Transverse colon (tissue), 4 donors: ENCODE measurements at places on chromosomes 1 and 21. TPM values are rescaled to one million over a fixed set of nuclear protein-coding genes. Genes with fewer than 3 reads are reported as not detected.

The FTCD gene
- total RNA-seq, result not detected

The CYP4A11 gene
- not detected for total RNA-seq

The CRP gene
- total RNA-seq, result not detected

DNA sequence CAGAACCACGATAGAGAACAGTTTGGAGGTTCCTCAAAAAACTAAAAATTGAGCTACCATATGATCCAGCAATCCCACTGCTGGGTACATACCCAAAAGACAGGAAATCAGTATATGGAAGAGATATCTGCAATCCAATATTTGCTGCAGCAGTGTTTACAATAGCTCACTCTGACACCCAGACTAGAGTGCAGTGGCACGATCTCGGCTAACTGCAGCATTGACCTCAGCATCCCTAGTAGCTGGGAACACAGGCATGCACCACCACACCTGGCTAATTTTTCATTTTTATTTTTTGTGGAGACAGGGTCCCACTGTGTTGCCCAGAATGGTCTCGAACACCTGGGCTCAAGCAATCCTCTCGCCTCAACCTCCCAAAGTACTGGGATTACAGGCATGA is 13.1 kb downstream of the TTC13 start:
- no peak overlapping the region for H3K4me3 ChIP-seq
- H3K36me3 ChIP-seq, result no peaks in the 10 kb centered on the region
- H3K27me3 ChIP-seq, result no peaks in the 10 kb centered on the region
- DNase-seq, result no peak

- no peaks in the 10 kb centered on the region for H3K36me3 ChIP-seq
- no peak overlapping the region for H3K27ac ChIP-seq
- peaks cover 36% of the 10 kb centered on the region for H3K4me1 ChIP-seq
- no peak for DNase-seq
- H3K27me3 ChIP-seq, result no peaks in the 10 kb centered on the region
- H3K4me3 ChIP-seq, result no peak overlapping the region
These were observed 16.7 kb downstream of the MACF1 start for GRCh38 chr1:39220891-39221870.

DNA sequence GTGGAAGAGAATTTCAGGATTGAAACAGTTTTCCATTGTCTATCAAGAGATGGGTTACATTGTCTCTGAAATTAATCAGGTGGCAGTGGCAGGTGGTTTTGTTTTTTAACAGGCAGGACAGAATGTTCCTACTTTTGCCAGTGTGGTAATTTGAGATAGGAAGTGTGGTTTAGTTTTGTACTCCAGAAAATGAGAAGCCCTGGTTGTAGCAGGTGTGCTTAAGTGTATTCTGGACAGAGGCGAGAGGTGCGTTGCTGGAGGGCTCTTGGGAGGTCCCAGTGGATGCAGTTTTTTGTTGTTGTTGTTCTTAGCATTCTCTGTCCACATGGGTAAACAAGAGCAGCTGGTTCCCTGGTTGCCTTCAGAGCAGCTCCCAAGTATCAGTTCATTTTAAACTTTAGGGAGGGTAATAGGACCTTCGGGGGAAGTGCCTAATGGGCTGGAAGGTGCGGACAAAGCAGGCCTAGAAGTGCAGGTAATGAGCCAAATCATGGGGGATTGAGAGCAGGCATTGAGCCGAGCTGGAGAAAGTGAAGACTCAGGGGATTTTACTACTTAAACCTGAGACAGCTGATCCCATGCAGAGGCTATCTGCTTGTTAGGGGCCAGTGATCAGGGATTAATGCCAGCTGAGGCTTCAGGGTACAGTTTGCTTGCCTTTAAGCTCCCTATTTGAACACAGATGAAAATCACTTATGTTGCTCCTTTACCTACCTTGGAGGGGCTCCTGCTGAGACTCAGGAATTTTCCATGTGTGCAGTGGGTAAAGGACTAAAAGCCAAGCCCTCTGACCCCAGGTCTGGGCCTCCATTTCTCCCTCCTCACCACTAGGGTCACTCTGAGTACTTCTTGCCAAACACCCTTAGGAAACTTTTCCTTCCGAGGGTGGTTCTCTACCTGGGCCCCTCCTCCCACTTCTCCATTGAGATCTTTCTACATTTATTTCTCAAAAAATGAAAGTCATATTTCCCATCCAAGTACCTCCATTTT is 6.1 kb downstream of the PFKFB2 start:
- H3K27ac ChIP-seq, result no peak overlapping the region
- H3K27me3 ChIP-seq, result no peaks in the 10 kb centered on the region
- H3K36me3 ChIP-seq, result peaks cover 35% of the 10 kb centered on the region

DNA sequence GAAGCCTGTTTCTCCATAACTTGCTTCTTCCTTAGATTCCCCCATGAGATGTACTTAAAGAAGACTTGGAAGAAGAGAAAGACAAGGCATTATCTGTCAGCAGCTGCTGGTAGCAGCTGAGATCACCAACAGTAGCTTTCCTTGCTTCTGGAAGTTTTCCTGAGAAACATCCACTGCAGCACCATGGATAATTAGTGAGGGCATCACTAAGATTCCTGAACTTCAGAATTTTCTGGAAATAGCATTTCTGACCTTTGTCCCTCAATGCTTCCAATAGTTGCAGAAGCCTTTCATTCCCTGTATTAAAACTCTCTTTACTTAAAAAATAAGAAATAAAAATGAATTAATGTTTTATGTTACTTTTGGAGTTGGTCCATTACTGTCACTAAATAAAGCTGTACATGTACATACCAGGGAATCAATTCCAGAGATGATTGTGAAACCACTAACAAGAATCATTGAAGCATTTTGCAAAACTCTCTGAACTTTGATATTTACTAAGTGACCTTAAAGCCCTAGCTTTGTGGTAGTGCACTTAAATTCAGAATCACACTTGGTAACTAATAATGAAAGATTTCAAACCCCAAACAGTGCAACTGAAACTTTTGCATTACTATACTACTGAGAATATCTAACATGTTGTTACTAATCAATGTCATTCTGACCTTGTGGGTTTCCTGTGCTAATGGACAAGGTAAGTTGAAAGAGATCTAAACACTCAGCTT is at the start of gene CFHR4:
TSS of gene CFHR4 (plus strand) at position 538 of the 725 bp plus-strand sequence. CDS start at position 637, 99 bp downstream.
- no peaks in the 10 kb centered on the region for H3K4me1 ChIP-seq
- H3K4me3 ChIP-seq, result no peak within 1 kb of the TSS
- no peaks in the 10 kb centered on the region for H3K36me3 ChIP-seq
- H3K27ac ChIP-seq, result no peak within 1 kb of the TSS
- no peaks in the 10 kb centered on the region for H3K27me3 ChIP-seq

DNA sequence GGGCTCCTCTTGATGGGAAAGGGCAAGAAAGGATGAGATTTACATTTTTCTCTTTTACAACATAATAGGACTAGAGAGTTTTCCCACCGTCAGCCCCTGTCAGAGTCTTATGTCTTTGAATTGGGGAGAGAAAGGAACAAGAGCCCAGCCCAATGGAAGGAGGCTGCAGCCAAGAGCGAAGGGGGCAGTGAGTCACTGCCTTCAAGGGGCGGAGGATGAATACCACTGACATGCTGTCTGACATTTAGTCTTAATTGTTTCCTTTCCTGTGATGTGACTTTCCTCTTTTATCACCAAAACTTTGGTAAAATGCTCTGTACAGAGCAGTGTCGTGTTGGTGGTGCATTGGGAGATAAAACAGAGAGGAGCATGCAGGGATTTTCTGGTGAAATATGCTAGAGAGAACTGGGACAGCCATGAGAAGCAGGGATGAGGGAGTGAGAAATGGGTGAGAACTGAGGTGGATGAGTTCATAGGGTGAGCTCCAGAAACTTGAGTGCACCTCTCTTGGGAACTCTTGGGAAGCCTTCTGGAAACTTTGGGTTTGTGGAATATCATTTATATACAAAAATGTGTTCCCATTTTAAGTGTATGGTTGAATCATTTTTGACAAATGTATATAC is 179.9 kb upstream of the FGGY start:
- H3K4me1 ChIP-seq, result peaks cover 6% of the 10 kb centered on the region
- no peak overlapping the region for H3K27ac ChIP-seq
- H3K4me3 ChIP-seq, result no peak overlapping the region
- no peak for DNase-seq
- no peaks in the 10 kb centered on the region for H3K36me3 ChIP-seq

- H3K27me3 ChIP-seq, result peaks cover 4% of the 10 kb centered on the region
- H3K4me1 ChIP-seq, result no peaks in the 10 kb centered on the region
- no peak overlapping the region for H3K27ac ChIP-seq
- no peak for DNase-seq
These were observed 124.5 kb upstream of the CSF3R start for GRCh38 chr1:36607263-36607651.

- no peaks in the 10 kb centered on the region for H3K27me3 ChIP-seq
- no peak for DNase-seq
- H3K4me3 ChIP-seq, result no peak overlapping the region
These were observed 30.1 kb upstream of the PTGFRN start for GRCh38 chr1:116879478-116880133.

DNA sequence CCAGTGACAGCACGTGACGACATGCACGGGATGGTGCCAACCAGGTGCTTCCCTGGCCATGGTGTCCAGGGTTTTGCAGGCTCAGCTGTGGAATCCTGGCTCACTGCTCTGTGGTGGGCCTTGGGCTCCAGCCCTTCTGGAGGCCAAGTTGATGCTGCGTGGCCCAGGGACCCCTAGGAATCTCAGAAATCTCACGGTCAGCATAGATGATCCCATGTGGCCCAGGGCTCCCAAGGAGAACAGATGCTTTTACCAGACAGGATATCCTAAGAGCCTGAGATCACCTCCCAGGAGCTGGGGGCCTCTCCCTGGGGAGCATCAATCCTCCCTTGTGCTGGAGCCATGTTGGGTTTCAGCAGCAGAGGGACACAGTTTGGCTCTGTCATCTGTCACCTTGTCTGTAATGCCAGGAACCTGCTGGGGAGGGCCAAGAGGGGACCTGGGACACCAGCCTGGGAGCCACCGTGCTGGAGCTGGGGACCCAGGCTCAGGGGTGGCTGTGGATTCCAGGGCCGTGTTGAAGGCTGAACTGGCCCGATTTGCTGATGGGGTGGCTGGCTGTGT is 63.9 kb downstream of the TRIM11 start:
- H3K27ac ChIP-seq, result no peak overlapping the region
- peak; percentile 1 for DNase-seq
- H3K36me3 ChIP-seq, result no peaks in the 10 kb centered on the region
- no peaks in the 10 kb centered on the region for H3K27me3 ChIP-seq

DNA sequence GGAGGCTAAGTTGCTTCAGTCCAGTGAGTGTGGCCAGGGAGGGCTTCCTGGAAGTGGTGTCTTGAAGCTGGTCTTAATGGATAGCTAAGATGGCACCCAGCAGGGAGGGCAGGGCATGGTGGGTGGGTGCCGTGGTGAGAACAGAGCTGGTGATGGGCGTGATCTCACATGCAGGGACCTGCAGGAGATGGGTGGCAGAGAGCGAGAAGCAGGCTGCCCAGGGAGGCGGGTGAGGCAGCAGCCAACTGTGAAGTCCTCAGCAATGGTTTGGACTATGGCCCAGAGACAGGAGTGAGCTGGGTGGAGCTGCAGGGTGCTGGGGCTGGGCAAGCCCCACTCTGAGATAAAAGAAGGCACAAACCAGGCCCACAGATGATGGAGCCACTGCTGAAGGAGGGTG is 50.7 kb downstream of the UMODL1 start:
- no peak overlapping the region for H3K4me3 ChIP-seq
- H3K27me3 ChIP-seq, result peaks cover 48% of the 10 kb centered on the region
- H3K36me3 ChIP-seq, result no peaks in the 10 kb centered on the region

- no peak for DNase-seq
- peaks cover 10% of the 10 kb centered on the region for H3K4me1 ChIP-seq
- H3K27me3 ChIP-seq, result peaks cover 16% of the 10 kb centered on the region
- no peak overlapping the region for H3K27ac ChIP-seq
These were observed 79.2 kb downstream of the RNF220 start for GRCh38 chr1:44484155-44484688.

DNA sequence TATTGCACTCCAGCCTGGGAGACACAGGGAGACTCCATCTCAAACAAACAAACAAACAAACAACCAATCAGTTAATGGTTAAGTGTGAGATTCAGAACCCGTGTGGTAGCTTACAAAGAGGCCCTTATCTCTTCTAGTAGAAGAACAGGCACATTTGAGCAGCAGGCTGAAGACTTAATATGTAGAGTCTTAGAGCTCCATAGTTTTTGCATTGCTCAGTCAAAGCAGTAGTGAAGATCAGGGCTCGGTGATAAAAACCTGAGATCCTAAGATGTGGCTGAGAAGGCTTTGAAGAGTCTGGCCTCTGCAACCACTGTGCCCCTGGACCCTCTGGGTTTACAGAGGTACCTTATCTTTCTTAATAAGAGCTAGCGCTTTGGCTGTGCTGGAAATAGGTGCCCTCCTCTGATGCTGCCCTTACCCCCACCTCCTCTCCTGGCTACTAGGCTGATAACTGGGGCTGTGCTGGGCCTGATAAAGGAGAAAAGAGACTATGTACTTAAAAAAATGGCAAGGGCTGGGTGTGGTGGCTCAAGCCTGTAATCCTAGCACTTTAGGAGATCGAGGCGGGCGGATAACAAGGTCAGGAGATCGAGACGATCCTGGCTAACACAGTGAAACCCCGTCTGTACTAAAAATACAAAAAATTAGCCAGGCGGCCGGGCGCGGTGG is 10.5 kb upstream of the UCK2 start:
- DNase-seq, result no peak
- H3K27me3 ChIP-seq, result no peaks in the 10 kb centered on the region
- no peaks in the 10 kb centered on the region for H3K4me1 ChIP-seq
- no peaks in the 10 kb centered on the region for H3K36me3 ChIP-seq
- no peak overlapping the region for H3K27ac ChIP-seq
- H3K4me3 ChIP-seq, result no peak overlapping the region

DNA sequence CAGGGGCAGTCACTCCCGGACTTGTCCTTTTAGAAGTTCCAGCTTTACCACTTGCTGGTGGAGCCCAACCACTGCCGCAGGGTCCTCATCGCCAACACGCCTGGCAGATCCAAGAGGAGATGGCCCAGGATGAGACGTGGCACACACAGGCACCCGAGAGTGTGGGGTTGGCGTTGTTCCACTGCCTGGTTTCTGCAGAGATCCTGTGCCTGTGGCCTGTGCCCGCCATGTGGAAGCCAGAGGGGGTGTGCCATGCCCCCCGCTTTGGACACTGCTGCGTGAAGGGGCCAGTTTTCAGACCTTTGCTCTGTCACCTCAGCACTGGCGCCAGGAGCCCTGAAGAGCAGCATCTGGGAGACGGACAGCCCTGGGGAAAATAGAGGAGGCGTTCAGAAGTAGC is 10.8 kb downstream of the CD46 start:
- H3K4me3 ChIP-seq, result no peak overlapping the region
- no peaks in the 10 kb centered on the region for H3K27me3 ChIP-seq
- no peaks in the 10 kb centered on the region for H3K4me1 ChIP-seq
- no peaks in the 10 kb centered on the region for H3K36me3 ChIP-seq

- no peaks in the 10 kb centered on the region for H3K4me1 ChIP-seq
- H3K36me3 ChIP-seq, result no peaks in the 10 kb centered on the region
- H3K4me3 ChIP-seq, result no peak overlapping the region
- no peak overlapping the region for H3K27ac ChIP-seq
- DNase-seq, result no peak
These were observed 21.6 kb upstream of the RGL1 start for GRCh38 chr1:183783342-183783741.
